Activated naive CD4-positive, alpha-beta T cell treated with anti-CD3 and anti-CD28 coated beads for 36 hours (primary cell): ENCODE measurements at places on chromosomes 5 and 9. TPM values are rescaled to one million over a fixed set of nuclear protein-coding genes. Genes with fewer than 3 reads are reported as not detected.
A peak's percentile ranks its signal among the peaks of the same experiment; 100 is the strongest.

- DNase-seq = no peak
Observed at GRCh38 chr5:171924493-171925122, 81.8 kb downstream of the FBXW11 start.

DNA sequence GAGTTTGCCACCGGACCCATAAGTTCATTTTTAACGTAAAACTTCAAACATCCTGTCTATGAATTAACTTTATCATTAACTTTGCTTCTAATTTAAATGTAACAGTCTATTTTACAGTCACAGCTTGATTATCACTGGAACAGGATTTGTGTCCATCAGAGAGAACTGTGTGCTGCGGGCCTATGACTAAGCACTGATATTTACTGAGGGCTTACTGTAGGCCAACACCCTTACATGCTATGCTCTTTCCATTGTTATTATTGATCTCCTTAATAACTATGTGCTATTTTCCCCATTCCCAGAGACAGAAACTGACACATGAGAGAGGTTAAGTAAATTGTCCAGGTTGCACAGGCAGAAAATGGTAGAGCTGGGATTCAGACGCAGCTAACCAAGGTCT, 24.0 kb upstream of the GPR151 start:
- DNase-seq = no peak

DNA sequence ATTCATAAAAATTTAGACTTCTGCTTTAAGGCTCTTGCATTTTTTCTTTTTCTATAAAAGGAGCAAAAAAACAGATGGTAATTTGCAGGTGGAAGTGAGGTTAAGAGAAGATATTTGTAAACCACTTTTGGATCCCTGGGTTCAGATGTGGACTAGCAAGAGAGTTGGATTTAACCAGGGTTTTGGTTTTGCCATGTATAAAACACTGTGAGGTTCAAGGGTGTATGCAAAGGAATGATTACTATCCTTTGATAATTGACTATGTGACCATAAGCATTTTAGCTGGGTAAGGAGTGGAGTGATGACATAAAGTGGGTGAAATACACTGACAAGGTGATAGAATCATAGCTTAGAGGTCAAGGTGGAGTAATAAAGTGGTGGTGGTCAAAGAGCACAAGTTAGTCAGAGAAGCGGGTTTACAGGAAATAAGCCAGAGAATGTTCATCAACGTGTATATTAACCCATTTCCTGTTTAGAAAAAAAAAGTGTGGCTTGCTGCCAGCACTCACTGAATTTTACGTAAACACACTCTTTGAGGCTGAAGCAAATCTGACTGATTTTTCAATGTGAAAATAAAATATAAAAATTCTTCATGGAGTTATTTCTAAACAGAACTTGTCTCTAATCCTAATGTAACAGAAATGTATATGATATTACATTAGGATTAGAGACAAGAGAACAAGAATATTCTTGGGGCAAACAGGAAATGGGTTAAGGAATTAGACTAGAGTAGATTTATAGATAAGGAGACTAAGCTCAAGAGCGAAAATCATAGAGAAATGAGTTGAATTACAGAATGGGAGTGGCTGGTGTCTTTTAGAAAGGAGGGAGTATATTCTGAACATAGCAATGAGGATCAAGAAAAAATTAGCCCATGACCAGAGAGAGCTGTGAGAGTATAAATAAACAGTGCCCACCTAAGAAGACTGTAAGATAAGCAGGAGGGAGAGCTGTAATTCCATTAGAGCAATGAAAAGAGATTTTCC, 74.5 kb downstream of the CDKN2A start:
- peak; percentile 49 for DNase-seq

DNA sequence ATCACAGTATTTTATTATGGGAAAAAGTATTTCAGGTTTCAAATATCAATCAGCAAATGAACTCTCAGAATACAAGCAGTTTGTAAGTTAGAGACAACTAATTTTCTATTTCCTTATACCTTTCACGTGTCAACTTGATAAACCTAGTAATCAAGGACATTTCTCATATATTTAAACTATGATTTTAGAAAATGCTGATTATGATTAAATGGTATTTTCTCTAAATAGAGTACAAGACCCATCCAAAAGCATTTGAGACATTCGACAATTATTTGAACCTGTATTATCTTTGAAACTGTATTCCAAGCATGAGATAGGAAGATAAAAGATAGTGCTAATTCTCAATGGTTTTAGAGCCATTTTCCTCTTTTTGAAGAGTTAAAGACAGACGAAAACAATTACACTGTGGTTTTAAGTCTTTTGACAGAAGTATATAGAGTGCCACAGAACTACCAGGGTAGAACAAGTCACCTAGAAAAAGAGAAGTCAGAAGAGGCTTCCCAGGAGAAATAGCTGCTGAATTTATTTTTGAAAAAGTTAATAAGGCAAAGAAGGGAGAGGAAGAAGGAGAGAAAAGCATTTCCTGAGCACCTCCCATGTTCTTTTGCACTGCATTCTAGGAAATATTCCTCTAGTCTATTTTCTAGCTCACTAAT, 5.6 kb downstream of the MEIKIN start:
- no peak for DNase-seq

- no peak for DNase-seq
Observed at GRCh38 chr9:98135558-98135934, 16.5 kb upstream of the TRIM14 start.

- DNase-seq = no peak
Observed at GRCh38 chr5:116359592-116359991, 215.0 kb downstream of the SEMA6A start.

- no peak for DNase-seq
Observed at GRCh38 chr5:150270541-150271295, 18.9 kb downstream of the CAMK2A start.

GRCh38 chr5:52800394-52801213, 12.9 kb downstream of the ITGA1 start:
- peak; percentile 73 for DNase-seq

DNA sequence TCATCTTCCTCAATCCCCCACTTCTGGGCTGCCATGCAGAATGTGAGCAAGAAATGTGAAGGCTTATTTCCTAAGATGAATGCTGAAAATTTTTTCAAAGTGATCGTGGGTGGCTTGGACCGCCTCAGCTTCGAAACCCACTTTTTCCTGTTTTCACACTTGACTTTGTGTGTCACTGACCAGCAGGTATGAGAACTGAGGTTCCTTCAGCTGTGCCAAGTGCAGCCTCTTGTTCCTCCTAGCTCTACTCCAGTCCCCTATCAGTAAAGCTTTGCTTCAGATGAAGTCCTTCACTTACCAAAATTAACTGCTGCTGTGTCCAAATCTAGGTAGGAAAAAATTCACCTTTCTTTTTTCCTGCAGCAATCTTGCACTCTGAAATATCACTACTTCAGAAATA, 382.6 kb downstream of the DTWD2 start:
- DNase-seq = no peak

GRCh38 chr9:4287886-4288588, 11.8 kb downstream of the GLIS3 start:
- no peak for DNase-seq

GRCh38 chr9:19516348-19516747, 107.5 kb downstream of the ACER2 start:
- DNase-seq = peak; percentile 52

GRCh38 chr9:16133556-16134227, 580.8 kb downstream of the CCDC171 start:
- DNase-seq = peak; percentile 19

GRCh38 chr5:178231539-178232123, 971 bp downstream of the PHYKPL start:
- no peak for DNase-seq

GRCh38 chr9:124858330-124859046, 3.3 kb downstream of the RPL35 start:
- no peak for DNase-seq

DNA sequence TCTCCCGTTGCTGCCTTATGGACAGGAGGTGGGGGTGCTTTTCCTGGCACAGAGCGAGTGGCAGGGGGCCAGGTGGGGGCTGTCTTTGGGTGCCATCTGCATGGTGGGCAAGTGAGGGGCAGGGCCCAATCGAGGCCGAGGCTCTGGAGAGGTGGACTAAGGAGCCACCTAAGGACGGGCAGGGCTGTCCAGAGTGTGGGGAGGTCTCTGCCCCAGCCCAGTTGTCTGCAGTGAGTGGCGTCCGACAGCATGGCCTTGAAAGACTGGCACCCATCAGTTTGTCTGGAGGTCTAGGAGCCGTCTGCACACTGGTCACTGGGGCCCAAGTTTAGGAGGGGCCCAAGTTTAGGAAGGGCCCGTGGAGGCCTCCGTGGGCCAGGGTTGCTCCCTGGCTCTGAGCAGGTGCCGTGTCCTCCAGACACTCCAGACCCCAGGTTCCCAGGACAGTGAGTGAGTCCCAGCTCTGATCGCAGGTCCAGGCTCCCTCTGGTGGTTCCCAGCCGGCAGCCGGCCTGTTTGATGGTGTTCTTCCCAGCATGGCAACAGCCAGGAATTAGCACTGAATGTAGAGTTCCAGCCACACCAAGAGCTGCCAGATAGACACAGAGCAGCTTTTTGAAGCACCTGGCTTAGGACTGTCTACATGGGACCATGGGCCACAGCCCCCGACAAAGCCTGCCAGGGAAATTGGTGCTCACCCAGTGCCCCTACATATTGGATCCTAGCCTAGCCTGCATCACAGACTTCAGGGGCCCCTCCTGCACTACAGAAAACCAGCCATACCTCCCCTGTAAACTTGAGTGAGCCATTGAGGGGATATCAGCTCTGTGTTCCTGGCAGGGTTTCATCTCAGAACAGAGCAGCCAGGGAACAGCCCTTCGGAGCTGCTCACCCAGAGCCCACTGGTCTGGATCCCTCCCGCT, 120.9 kb downstream of the WNK2 start:
- DNase-seq = peak; percentile 44

DNA sequence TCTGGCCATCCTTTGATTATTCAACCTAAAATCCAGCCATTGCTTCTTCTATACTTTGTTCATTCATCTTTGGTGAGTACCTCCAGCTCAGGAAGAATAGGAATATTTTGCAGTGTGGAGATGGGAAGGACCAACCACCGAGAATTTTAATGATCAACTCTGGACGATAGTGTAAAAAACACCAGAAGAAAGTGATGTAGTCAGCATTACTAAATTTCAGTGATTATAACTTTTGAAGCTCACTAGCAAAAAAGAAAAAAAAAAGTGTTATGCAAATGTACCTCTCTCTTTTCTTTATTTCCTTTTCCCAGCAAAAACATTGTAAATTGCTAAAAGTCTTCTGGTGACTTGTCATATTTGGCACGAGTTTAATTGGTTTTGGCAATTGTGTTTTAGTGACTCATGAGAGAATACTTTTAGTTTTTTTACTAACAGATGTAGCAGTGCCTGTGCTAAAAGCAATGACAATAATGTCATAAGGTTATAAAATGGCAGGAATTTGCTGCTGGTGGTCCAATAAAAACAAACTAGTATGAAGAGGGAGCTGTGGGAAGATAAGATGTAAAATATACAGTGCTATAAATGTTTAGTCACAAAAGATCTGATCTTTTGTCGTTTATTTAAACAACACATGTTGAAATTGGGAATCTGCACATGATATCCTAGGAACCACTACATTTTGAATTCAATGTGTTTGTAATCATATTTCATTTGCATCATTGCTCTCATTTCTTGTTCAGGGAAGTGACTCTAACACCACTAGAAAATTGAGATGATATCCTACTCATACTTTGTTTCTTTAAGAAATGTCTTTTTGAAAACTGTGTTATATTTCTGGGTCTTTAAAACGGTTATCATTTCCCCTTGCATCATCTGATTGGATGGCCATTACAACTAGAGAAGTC, 81.3 kb upstream of the ERCC6L2 start:
- DNase-seq = no peak

GRCh38 chr5:162174358-162174974, 106.9 kb downstream of the GABRG2 start:
- no peak for DNase-seq

DNA sequence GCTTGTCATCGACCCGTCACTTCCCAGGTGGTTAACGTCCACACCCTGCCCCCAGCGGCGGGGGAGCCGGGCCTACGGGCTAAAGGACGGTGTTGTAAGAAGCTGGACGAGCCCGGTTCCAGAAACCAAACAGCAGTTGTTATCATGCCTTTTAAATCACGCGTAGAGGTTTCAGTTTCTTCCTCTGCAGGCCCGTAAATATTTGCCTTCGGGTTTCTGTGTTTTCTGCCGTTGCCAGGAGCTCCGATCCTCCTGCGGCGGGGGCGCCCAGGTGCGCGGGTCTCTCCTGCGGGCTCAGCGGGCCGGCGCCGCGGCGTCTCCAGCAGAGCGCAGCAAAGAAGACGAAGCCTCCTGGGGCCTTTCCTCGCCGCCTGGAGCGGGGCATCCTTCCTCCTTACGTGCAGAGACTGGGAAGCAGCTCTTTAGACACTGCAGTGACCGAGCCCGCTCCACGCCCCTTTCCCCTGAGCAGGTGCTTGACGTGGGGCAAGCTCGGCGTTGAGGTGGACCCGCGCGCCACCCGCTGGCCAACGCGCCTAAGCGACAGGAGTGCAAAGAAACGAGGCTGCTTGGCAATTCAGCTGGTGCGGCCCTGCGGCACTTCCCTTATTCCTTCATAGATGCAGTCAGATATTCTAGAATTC, 21.8 kb upstream of the TTC1 start:
- peak; percentile 83 for DNase-seq

DNA sequence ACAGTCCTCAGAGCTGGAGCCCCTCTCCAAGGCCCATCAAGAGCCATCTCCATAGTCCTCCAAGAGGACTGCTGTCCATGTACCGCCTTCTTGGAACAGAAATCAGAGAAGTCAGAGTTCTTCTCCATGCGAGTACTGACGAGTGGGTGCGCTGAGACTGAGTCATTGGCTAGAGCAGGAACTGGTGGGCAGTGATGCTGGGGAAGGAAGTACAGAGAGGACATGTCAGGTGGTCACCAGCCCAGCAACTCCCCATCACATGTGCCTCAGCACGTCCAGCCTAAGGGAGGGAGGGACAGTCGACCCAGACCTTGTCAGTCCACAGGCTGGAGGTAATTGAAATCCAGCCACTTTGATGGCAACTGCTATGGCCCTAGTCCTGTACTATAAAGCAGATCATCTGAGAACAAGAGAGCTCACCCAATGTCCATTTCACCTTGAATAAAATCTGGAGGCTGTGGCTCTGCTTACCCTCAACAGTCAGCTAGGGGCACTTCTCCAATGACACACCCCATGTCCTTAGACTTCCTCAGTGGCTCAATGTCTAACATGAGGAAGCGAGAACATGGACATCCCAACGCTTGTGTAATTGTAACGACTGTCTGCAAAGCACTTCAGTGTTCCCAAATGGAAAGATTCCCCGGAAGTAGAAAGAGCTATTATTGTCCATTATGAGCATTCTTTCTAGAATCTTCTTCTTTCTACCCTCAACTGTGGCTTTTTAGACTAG, 15.0 kb upstream of the FBP1 start:
- no peak for DNase-seq

- DNase-seq = no peak
Observed at GRCh38 chr5:101142102-101142501, 239.0 kb upstream of the ST8SIA4 start.

- no peak for DNase-seq
Observed at GRCh38 chr5:167764641-167765289, 526.7 kb upstream of the WWC1 start.

- DNase-seq = no peak
Observed at GRCh38 chr5:43571237-43571636, 14.4 kb upstream of the PAIP1 start.

PCDHGA9 gene
- not detected for total RNA-seq

SPINK6 gene
- not detected for total RNA-seq

C5orf46 gene
- total RNA-seq = not detected

TTLL11 gene
- total RNA-seq = 0.86 TPM

UIMC1 gene
- total RNA-seq = 54.6 TPM

LRRC19 gene
- total RNA-seq = not detected

EFNA5 gene
- total RNA-seq = not detected

GCNT4 gene
- 2.4 TPM for total RNA-seq

AFAP1L1 gene
- not detected for total RNA-seq

SPARC gene
- total RNA-seq = 0.20 TPM

HEMGN gene
- total RNA-seq = 1.9 TPM

AQP3 gene
- total RNA-seq = 8.1 TPM
